Stimulated activated CD8-positive, alpha-beta memory T cell treated with anti-CD3 and anti-CD28 coated beads, Interleukin-4, amount 100 ng/mL, for 1 hour (primary cell): ENCODE measurements at places on chromosomes 7 and 10.

GRCh38 chr7:129728875-129729467, 117.5 kb downstream of the NRF1 start:
- DNase-seq: no peak

- no peak for DNase-seq
Observed at GRCh38 chr10:120949609-120950031, 98.5 kb downstream of the WDR11 start.

DNA sequence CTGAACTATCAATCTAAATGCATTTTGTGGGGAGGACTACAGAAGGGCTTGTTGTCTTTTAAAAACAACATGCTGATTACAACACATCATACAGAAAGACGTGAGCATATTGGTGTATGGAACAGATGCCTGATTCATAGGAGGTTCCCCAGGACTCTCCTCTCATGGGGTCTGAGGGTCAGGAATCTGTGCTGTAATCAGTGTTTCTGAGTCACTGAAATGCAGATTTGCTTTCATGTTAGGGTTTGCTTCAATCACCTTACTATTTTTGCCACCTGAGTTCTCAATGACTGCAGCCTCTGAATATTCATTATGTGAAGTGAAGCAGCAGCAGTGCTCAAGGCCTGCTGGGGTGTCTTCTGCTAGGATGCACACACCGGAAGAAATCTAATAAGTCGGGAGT, 550 bp upstream of the ANK3 start:
- DNase-seq: no peak

- DNase-seq: no peak
Observed at GRCh38 chr7:78620920-78621319, 822.3 kb downstream of the PHTF2 start.

DNA sequence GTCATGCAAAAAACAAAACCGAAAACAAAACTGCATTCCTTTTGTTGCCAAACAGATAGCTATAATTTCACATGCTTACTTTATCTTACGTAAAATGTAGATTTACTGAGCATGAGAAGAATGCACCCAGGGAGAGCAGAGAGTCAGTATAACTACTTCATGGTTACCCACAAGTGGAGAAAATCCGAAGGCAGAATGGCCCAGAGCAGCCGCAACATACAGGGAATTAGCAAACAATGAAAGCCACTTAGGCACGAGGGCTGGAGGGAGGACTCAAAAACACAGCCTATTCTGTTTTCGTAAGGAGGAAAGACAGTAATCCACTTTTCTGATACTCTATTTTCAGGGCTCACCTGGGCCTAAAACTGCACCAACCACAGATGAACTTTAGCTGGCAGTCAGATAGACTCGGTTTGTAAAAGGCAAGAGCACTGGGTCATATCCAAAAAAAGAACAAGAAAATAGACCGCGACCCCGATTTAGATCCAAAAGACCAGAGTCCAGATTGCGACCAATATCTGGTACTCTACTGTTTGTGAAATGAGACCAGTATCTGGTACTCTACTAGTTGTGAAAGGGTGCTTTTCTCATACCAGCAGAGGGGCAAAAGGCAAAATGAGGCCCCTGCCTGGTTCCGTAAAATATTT, 1.3 kb downstream of the ITPRIP start:
- DNase-seq: no peak

- no peak for DNase-seq
Observed at GRCh38 chr7:964401-965231, 10.1 kb upstream of the ADAP1 start.

- no peak for DNase-seq
Observed at GRCh38 chr10:71939861-71940474, 24.2 kb upstream of the CHST3 start.

DNA sequence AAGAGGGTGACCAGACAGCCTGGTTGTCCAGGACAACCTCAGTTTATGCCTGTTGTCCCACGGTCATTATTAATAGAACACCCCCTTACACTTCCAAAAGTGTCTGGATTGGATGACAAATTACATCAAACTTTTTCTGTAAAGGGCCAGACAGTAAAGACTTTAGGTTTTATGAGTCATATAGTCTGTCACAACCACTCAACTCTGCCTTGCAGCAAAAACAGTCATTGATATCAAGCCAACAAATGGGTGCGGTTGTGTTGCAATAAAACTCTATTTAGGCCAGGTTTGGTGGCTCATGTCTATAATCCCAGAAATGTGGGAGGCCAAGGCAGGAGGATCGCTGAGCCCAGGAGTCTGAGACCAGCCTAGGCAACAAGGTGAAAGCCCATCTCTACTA, 66.7 kb upstream of the ATP6V0A4 start:
- DNase-seq: no peak

DNA sequence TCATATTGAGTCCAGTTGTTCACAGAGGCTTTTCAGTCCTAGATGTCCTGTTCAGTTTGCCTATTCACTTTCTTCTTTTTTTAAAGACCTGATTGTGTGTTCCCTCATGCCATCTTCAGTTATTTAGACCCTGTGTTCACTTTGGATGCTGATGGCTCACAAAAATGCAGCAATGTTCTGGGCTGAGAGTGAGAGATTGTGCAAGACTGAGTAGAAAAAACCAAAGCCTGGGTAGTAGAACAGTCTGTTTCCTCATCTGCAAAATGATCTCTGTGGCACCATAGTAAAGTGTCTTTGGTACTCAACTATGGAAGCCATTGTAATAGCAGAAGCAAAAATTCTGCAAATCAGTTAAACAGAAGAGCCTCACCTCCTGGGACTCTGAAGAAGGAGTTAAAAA, 43.2 kb downstream of the AKR1B1 start:
- no peak for DNase-seq

GRCh38 chr10:60572511-60573194, 183.0 kb upstream of the ANK3 start:
- no peak for DNase-seq

- DNase-seq: no peak
Observed at GRCh38 chr7:40298421-40298820, 163.6 kb downstream of the SUGCT start.

- DNase-seq: no peak
Observed at GRCh38 chr10:114297136-114297705, 58.2 kb downstream of the VWA2 start.

DNA sequence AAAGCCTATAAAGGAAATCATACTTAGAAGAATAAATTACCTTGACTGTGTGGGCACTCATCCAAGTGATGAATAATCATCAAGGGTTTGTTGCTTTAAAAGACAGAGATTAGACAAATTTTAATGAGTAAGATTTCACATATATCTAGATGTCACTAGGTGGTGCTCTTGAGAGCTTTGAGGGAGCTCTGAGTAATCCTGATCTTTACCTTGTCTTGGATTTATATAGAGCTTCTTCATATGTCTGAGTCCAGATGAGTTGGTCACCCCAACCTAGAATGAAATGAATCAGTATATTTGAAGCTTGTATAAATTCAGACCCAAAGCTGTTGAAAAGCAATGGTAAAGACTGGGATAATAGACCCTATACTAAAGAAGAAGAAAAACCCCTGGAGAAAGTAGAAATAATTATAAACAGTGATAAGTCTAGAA, 3.7 kb downstream of the AGR2 start:
- no peak for DNase-seq

- DNase-seq: no peak
Observed at GRCh38 chr10:64630534-64630933, 1109.3 kb downstream of the REEP3 start.

GRCh38 chr7:72249106-72249505, 163.0 kb downstream of the CALN1 start:
- DNase-seq: no peak

DNA sequence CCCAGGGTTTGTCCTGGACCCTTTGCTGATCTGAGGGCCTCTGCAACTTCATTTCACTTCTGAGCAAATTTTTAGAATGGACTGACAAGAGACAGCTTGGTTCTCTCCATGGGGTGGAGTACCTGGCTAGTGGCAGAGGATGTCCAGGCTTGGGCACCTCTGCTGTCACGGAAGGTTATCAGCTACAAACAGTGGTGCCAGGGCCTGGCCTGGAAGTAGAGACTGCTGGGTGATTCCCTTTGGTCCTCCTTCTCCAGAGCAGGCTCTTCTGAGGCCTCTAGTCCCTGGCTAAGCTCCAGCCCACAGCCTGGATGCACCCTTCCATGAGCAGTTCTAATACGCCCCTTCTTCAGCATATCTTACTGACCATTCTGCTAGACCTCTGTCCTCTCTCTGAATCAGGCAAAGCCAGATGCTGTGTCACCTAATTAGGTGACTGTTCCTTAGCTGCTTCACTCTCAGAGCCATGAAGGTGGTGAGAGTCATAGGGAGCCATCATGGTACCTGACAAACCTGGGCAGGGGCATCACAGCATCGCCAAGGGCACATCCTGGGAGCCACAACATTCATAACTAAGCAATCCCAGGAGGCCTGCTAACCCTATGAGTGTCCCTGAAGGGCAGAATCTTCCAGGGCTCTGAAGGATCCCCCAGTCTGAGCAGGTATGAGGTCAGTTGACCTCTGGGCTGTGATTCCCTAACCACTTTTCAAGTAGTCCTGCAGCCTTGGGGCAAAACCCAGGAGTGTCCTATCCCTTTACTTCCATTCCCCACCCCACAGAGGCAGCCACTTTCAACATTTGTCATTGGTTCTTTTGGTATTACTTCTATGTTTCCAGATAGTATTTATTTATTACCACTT, 4.0 kb downstream of the ARHGAP22 start:
- no peak for DNase-seq

DNA sequence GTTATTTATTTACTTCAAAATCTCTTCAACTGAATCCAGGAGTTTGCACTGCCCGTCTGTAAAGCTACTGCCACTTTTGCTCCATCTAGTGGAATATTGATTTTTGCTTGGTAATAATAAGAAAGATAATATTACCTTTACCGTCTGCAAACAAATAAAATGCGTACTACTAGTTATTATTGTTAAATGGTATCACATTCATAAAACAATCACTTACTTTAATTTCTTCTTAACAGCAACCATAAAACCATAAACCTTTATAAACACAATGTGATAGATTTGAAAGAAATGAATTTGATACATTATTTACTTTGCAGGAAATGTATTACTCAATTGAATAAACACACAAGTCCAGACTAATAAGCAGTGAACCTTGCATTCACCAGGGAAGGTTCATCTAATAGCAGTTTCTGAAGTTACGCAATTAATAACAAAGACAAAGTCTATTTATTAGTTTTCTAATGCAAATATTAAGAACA, 6.4 kb downstream of the AGMO start:
- no peak for DNase-seq

- DNase-seq: no peak
Observed at GRCh38 chr10:117007080-117007479, 2.1 kb upstream of the SHTN1 start.

DNA sequence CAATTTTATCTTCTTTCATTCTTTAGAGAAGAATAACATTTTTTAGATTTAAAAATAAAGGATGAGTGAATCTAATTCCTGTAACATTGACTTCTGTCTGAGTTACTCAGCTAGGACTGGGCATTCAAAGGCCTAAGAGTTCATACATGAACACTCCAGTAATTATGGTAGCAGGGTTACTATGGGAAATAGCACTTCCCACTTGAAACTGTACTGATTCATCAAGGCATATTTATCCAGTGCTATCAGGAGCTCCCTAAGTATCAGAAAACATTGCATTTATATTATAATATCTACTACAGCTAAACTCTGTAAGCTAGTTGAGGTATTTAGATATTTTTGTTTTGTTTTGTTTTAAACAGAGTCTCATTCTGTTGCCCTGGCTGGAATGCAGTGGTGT, 41.8 kb downstream of the NDUFB2 start:
- no peak for DNase-seq

- DNase-seq: no peak
Observed at GRCh38 chr10:27832826-27833225, 87.2 kb upstream of the MKX start.
